ENCODE measurements at places on chromosomes 11 and 22.

GRCh38 chr11:61544466-61544865 is 35.9 kb downstream of the LRRC10B start:
- no peak for DNase-seq

- DNase-seq: no peak
These were observed 78.9 kb upstream of the THY1 start for GRCh38 chr11:119501777-119502405.

GRCh38 chr11:67657300-67657699 is 6.8 kb upstream of the ACY3 start:
- DNase-seq: no peak

DNA sequence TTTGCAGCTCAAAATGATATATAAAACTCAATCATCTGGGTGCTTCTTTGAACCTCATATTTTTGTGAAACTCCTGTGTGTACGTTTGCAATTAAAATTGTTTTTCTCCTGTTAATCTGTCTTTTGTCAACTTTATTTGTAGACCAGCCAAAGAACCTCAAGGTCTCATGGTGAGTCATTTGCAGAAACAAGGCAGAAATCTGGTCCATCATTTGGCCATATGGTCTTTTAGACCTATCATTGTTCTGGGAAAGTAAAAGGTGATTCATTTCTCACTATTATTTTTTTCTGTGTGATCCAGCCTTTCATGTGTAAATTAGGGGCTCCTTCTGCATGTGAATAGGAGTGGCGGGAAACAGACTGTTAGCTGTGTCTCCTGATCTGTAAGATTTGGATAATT is 399.1 kb upstream of the DDI1 start:
- DNase-seq: no peak

GRCh38 chr11:62108017-62108750 is 15.6 kb upstream of the INCENP start:
- peak; percentile 68 for DNase-seq

GRCh38 chr22:31346255-31346732 is at the start of gene PATZ1:
Gene PATZ1, minus strand, starts transcription at chr22:31346346. Its CDS starts 744 bp downstream, at chr22:31345602.
- DNase-seq: peak; percentile 78

DNA sequence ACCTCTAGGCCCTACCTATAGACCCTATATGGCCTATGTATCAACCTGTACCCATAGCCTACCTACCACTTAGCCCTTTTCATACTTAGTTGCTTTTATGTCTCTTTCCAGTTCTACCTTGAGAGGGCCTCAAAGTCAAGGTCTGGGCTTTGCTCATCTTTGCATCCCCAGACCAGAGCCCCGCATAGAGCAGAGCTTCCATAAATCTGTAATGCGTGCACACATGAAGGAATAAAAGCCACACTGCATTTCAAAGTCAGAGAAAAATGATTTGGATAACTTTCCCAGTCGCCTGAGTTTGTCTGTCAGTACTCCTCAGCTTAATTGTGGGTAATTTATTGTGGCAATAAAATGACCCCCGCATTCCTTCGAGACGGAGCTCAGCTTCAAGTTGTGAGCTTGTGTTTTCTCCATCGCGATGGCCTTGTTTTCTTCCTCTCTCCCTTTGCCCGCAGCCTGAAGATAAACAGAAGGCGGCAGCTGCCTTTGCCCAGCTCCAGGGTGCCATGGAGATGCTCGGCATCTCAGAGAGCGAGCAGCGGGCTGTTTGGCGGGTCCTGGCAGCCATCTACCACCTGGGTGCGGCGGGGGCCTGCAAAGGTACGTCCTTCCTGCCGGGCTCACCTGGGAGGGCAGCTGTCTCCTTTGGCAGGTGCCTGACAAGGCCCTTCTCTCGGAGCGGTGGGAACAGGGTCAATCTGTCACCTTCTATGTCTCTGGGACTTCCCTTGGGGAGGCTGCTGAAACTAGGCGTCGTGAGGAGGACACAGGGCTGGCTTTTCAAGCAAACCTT is 55.7 kb downstream of the MYO18B start:
- DNase-seq: peak; percentile 71

DNA sequence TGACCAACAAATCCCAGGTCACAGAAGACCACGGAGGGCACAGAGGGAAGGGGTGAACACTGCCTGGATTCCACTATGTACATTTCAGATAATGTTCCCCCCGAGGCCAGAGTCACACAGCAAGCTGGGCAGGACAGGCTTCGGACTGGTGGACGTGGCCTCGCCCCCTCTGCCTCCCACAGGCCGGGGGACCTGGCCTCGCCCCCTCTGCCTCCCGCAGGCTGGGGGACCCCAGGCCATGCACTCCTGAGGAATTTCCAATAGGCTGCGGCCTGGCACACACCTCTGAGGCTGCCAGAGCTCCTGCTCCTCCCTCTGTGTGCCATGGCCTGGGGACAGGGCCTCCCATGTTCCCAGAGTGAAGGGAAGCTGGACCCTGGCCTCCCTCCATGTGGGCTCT is 1352.8 kb downstream of the BRD1 start:
- DNase-seq: no peak

DNA sequence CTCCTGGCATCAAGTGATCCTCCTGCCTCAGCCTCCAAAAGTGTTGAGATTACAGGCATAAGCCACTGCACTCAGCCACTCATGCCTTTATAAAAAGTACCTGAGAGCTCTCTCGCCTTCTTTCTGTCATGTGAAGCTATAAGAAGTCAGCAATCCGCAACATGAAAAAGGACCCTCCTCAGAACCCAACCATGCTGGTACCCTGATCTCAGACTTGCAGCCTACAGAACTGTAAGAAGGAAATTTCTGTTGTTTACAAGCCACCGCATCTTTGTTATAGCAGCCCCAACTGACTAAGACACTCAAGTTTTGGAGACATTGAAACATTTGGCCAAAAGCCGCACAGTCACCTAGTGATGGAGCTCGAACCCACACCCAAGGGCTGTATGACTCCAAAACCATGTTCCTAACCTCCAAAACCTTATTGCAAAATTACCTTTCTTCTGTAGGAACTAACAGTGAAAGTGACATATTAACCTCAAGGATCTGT is 8.9 kb downstream of the PACSIN2 start:
- DNase-seq: no peak

DNA sequence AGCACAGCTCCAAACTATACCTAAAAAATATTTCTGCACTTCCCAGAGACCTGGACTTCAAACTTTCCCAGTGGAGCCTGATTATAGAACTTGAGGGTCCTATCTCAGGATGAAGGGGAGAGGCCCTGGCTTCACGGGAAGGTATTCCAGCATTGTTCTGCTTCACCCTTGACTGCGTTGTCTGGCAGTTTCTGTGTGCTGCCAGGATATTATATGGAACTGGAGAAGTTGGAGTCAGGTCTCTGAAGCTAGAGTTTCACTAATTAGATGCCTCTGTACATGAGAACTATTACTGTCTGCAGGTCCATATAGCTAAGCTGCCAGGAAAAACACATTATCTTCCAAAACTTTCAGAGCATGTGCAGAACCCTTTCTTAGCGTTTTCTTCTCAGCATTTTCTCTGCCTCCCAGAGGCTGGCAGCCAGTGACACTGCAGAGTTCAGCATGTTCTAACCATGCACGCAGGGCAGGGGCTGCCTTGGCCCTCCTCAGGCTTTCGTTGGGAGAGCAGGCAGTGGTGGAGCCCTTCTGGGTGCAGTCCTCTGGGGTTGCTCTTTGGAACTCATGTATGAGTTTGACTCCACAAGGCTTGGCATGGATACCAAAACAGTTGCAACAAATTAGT is 99.3 kb downstream of the CWC15 start:
- no peak for DNase-seq

GRCh38 chr11:1209371-1210057 is 13.4 kb upstream of the MUC5B start:
- DNase-seq: no peak

DNA sequence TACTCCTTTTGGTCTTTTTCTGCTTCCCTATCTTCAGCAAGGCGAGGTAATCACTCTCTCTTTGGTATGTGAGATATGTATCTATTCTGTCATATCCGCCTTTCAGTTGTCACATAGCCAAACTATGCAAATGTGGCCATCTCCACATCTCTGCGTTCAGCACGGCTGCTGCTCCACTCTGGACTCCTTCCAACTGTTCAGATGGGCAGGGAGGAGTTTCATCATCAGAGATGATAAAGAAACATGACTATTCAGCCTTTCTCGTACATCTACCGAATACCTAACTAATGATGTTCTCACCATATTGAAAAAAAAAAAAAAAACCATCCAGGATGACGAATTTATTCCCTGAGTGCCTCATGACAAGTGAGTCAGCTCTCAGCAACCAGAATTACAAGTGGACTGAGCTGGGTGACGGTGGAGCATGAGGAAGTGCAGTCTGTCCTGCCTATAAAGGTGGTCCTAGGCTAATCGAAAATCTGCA is 899.6 kb downstream of the OPCML start:
- DNase-seq: no peak

GRCh38 chr22:48850658-48851287 is 976.9 kb downstream of the BRD1 start:
- no peak for DNase-seq

DNA sequence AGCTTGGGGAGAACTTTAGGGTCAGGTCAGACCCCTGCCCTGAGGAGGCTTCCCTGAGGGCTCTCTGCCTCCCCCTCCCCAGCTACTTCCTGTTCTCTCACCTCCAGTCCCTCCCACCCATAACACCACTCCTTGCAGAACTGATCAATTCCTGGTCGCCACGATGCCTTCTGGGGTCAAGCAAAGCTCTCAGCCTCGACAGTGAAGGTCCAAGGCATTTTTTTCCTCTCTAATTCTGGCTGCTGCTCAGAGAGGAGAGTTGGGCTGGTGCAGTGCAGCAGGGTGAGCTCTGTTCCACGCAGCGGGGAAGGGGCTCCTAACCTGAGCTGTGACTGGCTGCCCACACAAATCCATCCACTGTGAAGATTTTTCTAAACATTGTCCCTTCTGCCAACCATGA is 628.4 kb downstream of the BRD1 start:
- DNase-seq: no peak

DNA sequence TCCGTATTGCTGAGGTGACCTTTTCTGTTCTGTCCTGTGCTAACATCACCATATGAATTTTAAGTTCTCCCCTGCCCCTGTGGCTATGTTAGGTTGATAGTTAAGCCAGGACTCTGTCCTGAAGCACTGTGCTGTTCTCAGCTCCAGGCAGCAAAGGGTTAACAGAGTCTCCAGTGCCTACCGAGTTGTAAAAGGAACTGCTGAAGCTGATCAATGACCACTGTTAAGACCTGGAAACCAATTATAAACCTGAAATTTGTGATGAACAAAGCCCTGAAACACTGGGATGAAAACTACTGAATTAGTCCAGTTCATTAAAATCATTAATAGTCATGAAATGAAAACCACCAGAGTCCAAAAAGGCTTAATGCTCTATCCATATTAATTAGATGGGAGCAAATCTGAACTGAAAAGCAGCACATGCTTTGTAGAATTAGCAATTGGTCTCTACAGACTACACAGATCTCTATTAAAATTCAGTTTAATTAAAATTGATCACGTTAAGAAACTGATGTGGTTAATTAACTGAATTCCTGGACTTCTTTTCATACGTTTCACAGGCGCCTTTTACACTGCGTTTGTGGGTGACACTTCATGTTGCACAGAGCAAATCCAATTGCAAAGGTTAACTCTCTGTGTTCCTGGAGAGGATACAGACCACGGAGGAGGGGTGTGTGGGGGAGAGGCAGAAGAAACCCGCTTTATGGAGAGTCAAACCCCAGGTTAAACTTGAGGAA is 188.5 kb upstream of the MPPED2 start:
- DNase-seq: no peak

GRCh38 chr22:34917239-34917638 is 148.7 kb upstream of the ISX start:
- no peak for DNase-seq

DNA sequence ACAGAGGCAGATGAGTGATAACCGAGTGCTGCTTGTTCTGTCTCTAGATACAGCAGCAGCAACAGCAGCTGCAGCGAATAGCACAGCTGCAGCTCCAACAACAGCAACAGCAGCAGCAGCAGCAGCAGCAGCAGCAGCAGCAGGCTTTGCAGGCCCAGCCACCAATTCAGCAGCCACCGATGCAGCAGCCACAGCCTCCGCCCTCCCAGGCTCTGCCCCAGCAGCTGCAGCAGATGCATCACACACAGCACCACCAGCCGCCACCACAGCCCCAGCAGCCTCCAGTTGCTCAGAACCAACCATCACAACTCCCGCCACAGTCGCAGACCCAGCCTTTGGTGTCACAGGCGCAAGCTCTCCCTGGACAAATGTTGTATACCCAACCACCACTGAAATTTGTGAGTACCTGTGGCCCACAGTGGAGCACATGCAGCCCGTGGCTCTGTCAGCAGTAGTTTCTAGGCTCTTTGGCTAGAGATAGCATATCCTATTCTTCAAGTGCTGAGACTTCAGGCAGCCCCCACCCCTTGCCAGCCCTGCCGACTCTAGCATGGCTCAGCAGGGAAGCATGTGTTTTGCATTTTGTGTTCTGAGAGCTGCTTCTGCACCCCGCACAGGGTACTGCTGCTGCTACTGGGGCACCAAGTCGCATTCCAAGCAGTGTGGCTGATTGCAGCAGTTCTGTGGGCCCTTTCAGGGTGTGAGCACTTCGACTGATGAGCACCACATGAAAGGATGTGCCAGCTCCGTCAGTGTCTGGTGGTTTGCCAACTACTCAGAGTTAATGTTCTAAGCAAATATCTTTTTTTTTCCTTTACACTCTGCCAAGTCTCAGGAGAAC is 59.2 kb downstream of the MED15 start:
- no peak for DNase-seq

DNA sequence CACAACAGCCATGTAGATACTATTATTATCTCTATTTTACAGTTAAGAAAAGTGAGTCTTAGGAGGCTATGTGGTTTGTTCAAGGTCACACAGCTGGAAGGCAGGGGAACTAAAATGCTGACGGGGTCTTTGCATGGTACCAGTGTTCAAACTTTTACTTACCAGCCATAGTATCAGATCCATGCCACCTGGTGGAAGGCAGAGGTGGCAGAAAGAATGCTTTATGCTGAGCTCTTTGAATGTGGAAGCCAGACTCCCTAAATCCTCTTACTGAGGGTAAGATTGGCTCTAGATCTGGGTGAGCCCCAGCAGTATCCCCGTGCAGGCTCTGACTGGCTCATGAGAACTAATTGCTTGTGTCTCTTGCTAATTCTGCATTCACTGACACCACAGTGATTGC is 54.3 kb upstream of the NAV2 start:
- no peak for DNase-seq

- DNase-seq: no peak
These were observed 63.0 kb downstream of the TNRC6B start for GRCh38 chr22:40240686-40241085.

- DNase-seq: no peak
These were observed 22.0 kb downstream of the POU2F3 start for GRCh38 chr11:120261931-120262330.

GRCh38 chr11:13462311-13462900 is 616 bp downstream of the BTBD10 start:
- DNase-seq: peak; percentile 59

GRCh38 chr11:94224078-94224477 is 80.3 kb upstream of the IZUMO1R start:
- DNase-seq: no peak
